OCI-M1 (cell line): ENCODE measurements at places on chromosomes 12 and 14.

DNA sequence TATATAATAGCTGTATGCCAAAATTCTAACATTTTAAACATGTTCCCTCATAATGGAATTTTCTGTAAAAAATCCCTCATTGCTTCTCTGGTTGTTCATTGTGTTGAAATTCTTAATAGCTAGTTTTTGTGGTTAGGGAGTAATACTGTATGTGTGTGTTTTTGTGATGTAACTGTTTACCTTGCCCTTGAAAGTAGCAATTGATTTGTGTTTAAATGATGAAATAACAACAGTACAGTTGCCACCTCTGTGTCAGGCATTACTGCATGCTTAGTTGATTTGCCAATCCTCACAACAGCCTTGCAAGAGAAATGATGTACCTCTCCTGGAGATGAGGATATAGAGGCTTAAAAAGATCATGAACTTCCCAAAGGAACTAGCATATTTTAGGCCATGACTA lies 94.9 kb downstream of the DAAM1 start:
- DNase-seq: no peak

DNA sequence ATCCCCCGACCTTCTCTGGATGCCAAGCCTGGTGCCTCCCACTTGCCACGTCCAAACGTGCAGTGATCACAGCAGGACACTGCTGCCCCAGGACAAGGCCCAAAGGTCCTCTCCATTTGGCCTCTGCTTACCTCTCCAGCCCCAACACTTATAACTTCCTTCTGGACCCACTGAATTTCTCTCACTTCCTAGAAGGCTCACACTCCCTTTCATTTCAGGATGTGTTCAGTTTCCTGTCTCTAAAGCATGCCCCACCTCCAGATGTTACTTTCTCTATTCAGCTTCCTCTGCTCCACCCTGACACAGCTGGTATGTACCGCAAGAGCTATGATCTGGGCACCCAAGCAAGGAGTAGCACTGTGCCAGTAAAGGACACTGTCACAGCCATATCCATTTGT lies 33.0 kb downstream of the CDKL1 start:
- DNase-seq: peak; percentile 66

DNA sequence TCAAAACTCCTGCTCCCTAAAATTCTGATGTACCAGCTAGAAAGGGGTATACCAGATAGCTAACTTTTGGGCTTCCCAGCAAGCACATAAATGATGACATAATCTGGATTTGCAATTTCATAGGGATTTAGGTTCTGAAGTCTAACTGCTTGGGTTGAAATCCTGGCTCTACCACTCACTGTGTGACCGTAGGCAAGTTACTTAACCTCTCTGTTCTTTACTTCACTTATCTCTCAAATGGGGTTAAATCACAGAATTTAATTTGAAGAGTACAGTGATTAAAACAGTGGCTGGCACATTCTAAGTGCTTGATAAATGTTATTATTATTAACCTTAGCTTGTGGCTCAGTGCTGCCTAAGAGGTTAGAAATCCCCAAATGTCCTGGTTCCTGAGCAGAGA lies 49.1 kb upstream of the NUAK1 start:
- no peak for DNase-seq

- peak; percentile 53 for DNase-seq
Observed at GRCh38 chr12:1318327-1319031, 275.9 kb downstream of the FBXL14 start.

- DNase-seq: no peak
Observed at GRCh38 chr14:71961972-71962371, 29.7 kb downstream of the RGS6 start.

GRCh38 chr12:131346555-131347344 lies 364.1 kb upstream of the SFSWAP start:
- no peak for DNase-seq

GRCh38 chr12:25887367-25887766 lies 71.1 kb upstream of the RASSF8 start:
- no peak for DNase-seq

- DNase-seq: peak; percentile 22
Observed at GRCh38 chr12:29025937-29026336, 123.1 kb upstream of the FAR2 start.

GRCh38 chr14:37197421-37198272 lies at the start of gene MIPOL1:
Gene MIPOL1, plus strand, starts transcription at chr14:37197937. Its CDS starts 49,952 bp downstream, at chr14:37247889.
- no peak for DNase-seq

DNA sequence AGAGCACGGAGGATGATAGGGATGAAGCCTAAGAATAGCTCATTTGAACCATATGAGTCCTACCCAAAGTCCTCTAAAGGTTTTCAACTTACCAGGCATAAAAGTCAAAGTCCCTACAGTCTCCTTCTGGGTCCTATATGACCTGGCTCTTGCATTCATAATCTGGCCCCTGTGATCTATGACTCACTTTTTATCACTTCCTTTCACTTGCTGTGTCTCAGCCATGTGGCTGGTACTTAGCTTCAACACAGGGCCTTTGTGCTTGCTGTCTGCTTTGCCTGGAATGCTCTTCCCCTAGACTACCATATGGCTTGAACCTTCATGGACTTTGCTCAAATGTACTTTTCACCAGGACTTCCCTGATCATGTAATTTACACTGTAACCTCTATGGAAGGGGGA lies 137.6 kb upstream of the TMTC1 start:
- DNase-seq: peak; percentile 89

DNA sequence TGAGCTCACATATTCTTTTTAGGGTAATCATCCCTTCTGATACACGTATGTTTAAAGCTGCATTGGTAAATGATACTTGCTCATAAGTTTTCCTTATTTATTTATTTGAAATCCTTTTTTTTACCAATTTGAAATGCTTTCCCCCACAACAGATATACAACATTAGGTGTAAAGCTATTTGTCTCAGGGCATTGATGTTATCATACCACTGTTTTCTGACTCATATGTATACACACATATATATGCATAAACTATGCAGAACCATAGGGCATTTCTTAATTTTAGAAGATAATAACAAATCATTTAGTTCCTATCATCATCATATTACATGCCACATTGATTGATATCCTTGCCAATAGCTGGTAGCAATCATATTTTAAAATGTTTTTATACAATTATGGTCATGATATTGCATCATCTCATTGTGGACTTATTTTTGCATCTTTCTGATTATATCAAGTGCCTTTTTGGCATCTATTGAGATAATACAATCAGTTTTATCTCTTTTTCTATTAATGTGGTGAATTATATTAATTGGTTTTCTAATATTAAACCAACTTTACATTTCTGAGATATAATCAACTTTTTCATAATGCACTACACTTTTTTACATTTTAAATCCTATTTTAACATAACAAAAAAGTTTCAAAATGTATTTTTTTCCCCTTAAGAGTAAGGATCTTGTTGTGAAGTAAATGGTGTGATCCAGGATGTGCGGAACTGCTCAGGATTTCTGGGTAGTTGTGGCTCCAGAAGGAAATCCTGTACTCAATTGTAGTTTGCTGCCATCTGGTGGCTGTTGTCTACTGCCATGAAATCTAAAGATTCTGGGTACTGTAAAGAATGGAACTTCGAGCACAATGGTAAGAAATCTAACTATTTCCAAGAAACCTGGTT lies 16.7 kb downstream of the OR9K2 start:
- peak; percentile 83 for DNase-seq

DNA sequence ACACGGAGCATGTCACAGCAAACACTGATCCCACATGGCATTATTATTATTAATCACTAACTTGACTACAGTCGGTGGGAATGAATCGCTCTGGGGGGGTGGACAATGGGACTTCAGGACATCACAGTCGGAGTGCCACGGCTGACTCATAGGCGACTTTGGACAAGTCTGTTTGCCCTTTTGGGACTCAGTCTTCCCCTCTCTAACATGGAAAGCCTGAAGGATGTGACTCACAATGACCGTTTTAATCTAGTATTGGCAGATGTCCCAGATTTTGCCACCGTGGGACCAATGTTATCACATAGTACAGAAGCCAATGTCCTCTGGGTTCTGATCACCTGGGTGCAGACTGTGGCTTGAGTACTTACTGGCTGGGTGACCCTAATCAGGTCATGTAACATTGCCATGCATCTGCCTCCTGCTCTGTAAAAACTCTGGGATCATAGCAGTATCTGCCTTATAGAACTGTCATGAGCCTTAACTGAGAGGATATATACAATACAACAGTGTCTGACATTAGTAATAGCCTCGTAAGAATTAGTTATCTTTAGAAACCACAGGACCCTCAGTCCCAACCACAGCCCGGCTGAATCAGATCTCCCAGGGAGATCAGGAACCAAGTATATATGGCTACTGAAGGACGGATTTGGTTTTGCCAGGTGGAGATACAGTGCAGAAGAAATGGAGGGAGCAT lies 362.6 kb downstream of the BCL11B start:
- DNase-seq: peak; percentile 7

- no peak for DNase-seq
Observed at GRCh38 chr14:99853206-99853605, 60.0 kb downstream of the EML1 start.

- no peak for DNase-seq
Observed at GRCh38 chr14:33592297-33592696, 358.6 kb downstream of the EGLN3 start.

DNA sequence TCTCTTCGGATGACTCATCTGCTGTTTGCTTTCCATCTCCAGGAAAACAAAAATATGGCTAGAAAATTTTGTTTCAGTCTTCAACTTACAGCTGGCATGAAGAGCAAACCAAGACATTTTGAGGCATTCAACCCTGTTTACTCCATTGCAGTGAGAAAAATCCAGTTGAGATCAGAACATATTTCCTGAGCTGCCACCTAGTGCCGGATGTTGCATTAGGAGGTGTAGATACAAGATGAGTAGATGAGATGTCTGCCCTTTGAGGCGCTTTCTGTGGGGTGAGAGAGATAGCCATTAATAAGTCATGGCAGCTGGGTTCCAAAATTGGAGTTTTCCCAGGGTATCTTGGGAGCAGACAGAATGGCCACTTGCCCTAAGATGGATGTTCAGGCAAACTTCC lies 171.1 kb downstream of the PRKCH start:
- peak; percentile 9 for DNase-seq

DNA sequence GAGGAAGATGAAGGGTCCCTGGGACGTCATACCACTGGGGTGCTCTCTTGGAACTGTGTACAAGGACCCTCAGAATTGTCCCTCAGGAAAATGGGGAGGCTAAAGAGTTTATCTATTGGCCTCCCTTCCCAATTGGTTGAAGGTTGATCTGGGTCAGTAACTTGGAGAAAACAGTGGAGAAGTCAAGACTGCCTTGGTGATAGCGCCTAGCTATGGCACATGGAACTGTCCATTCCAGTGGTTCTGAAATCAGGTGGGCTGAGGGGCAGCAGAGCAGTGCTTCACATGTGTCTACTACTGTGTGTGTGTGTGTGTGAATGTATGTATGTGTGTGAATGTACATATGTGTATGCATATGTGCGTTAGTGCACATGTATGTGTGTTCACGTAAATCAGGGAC lies 316.1 kb downstream of the AACS start:
- DNase-seq: peak; percentile 1

DNA sequence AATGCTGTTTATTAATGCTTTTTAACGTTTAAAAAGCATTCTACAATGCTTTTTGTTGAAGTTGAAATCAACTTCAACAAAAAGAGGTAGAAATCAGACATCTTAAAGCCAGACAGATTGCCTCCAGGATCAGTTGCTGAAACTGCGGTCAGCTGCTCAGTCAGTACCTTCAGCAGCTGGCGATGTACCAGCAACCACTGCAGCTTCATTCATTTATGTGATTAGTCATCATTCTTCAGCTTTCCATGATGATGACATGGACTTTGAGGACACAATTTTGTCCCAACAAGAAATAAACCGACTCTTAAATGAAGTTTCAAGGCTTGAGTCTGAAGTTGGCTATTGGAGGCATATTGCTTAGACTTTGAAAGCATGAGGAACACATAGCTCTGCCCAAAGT lies 31.5 kb upstream of the NUAK1 start:
- DNase-seq: no peak

DNA sequence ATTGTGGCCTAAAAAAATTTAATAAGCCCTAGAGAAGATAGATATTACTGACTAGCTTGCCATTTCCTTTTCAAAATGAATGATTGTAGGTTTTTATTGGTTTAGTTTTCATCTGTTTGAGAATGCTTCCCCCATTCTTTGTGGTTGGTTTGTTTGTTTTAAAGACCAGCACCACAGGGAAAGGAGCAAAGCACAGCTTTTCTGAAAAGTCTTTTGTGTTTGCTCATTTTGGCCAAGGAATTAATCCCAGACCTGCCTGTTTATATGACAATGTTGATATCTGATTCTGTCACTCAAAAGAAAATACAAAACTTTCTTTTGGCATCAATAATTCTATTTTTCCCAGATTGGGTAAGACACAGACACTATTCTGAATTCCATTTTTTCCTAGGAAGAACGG lies 312.5 kb upstream of the FLRT2 start:
- no peak for DNase-seq

GRCh38 chr14:95190857-95191256 lies 33.5 kb upstream of the DICER1 start:
- no peak for DNase-seq

- no peak for DNase-seq
Observed at GRCh38 chr14:81311778-81312177, 88.3 kb downstream of the STON2 start.

GRCh38 chr12:40225337-40225983 lies 663 bp downstream of the LRRK2 start:
- DNase-seq: no peak

GRCh38 chr12:49962861-49963765 lies 1.4 kb downstream of the AQP5 start:
- no peak for DNase-seq

- no peak for DNase-seq
Observed at GRCh38 chr14:103190741-103191140, 67.5 kb downstream of the TNFAIP2 start.

DNA sequence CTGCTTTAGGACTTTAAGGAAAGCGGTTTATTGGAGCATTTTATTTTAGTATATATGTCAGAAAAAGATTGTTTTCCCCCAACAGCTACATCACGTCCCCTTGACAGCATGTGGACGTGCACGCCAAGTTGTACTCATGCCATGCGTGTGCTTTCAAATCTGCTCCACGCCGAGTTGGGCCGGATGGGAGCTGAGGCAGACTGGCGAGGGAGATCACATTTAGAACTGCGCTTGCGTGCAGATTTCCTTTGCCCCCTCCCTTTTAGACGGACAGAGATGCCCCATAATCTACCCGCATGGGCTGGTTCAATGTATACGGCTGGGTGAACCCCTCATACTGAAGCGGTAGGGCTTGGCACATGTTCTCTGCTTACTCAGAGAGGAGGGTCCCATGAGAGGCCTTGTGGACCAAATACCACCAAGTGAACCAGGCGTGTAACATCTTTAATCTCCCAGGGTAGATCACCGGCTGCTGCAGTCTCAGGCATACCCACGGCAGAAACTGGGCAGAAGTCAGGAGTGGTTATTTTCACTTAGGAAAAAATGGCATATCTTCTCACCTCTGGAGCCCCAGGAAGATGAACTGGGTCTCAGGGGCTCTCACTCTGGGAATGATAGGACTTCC lies 92.1 kb downstream of the ESR2 start:
- no peak for DNase-seq

GRCh38 chr12:91017511-91018263 lies 12.9 kb upstream of the EPYC start:
- no peak for DNase-seq
